ENCODE measurements at places on chromosomes 1 and 21.

- no peak for DNase-seq
Measured at GRCh38 chr1:218112862-218113261, 172.2 kb upstream of the RRP15 start.

DNA sequence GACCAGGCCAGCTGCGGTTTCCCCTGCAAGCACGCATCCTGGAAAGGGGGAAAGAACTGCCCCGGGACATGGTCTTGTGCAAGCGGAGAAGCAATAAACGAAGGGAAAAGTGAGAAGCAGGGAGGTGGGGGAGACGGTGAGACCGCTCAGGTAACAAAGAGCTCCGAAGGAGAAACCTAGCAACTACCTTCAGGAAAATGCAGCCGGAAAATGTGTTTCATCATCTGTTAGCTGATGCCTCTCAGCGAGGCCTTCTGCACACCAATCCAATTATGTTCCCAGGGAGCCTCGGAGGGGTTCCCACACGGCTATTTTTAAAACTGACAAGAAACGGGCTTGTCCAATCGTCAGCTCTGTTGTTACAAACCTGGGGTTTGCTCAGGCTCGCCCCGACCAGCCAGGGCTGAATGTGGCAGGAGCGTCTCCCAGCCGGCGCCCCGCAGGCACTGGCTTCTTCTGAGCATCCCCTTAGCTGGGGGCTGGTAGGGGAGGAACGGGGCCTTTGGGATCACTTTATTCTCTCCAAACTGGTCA lies 3.4 kb downstream of the RIPK4 start:
- DNase-seq: peak; percentile 67

DNA sequence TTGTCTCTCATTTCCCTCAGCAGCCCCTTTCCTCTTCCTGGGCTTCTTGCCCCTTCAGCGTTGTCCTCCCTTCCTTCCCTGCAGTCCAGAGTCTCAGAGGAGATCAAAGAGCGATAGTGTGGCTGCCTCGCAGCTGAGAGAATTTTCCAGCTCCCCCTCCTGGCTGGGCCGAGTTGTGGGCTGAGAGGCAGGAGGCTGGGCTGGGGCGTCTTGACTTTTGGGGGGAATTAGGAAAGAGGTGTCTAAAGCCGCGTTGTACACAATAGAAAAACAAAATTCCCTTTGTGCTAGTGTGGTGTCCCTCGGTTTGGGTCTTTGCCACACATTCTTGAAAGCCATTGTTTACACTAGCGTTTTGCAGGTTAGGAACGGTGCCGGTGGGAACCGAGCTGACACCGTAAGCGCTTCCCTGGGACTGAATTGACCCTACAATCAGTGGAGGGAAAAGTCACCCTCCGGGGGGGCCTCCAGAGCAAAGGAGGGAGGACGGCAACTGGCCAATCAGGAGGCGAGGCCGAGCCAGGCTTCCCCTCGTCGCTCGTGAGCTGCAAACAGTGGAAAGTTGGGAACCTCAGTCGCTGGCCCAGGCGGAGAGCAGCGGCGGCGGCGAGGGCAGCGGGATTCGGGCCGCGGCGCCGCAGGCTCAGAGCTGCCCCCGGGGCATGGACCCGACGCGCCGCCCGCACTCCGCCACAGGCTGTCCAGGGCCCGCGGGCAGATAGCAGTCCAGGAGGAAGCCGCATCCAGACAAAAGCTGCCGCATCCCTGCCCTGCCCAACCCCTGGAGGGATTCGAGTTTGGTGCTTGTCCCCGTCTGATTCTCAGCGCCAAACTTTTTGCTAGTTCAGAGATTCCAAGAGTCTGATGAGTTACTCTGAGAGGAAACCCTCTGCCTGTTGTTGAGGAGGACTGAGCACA lies at the start of gene HMCN1:
Gene HMCN1 (plus strand): TSS at position 574 of the 918 bp plus-strand sequence. CDS start 389 bp downstream, outside the sequence.
- no peak for DNase-seq

GRCh38 chr21:35627462-35627861 lies 432.9 kb downstream of the SETD4 start:
- DNase-seq: no peak

GRCh38 chr1:156033011-156033410 lies 12.3 kb upstream of the SSR2 start:
- DNase-seq: no peak

DNA sequence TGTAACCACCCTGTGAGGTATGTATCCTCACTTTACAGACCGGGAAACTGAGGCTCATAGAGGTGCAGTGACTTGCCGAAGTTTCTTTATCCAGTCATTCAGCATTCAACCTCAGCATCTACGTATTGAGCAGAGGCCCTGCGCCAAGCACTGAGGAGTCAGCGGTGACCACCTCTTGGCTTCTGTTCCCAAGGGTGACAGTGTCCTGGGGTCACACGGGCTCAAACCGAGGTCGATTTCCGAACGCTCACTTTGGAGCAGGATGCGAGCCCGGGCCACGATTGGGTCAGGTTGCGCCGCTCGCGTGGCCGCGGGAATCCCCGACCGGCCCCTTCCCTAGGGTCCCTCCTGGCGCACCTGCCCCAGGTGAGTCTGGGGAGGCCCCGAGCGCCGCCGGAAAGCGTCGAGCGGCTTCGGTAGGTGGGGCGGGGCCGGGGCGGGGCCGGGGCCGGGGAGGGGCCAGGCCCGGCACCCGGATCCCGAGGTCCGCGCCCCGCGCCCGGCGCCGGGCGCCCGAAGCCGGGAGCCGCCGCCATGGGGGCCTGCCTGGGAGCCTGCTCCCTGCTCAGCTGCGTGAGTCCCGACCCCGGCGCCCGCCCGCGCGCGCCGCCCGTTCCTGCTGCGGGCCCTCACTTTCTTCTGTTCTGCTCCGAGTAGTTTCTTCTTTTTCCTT lies at the start of gene SERINC2:
Gene SERINC2 (plus strand): TSS at position 482 of the 673 bp plus-strand sequence. CDS start 53 bp downstream, at position 535.
- DNase-seq: no peak

DNA sequence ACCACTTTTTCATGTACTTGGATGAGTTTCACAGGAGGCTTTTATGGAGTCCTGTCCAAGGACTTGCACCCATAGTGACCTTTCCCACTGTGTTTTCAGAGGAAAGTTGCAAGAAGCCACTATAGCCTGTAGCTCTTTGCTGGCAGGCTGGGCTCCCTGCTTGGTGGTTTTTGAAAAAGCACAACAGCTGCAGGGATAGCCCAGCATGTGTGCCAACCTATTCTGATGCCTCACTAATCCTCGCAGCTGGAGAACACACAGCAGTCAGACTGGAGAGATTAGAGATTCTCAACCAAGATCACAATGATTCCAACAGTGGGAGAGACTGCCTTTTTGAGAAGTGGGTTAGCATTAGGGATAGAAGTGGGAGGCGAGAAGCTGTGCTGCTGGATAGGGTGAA lies 24.1 kb upstream of the ARHGEF11 start:
- no peak for DNase-seq

- DNase-seq: no peak
Measured at GRCh38 chr1:175390522-175391254, 198.1 kb upstream of the KIAA0040 start.

- no peak for DNase-seq
Measured at GRCh38 chr1:231757101-231757404, 130.5 kb downstream of the DISC1 start.

DNA sequence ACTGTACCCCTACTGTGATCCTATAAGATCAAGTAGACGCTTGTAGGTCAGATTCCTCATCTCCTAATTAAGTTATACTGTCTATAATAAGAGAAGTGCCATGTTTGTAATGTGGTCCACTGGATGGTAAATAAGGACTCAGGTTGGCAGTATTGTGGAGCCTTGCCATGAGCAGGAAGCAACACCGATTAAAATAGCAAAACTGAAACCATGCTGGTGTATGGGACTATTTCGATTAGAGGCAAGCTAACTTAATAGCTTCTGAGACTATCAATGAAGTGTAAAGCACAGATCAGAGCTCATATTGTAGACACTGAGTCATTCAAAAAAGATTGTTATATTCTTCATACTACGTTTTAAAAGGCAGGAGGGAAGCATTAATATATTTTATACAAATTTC lies 348.8 kb downstream of the HHAT start:
- DNase-seq: no peak

DNA sequence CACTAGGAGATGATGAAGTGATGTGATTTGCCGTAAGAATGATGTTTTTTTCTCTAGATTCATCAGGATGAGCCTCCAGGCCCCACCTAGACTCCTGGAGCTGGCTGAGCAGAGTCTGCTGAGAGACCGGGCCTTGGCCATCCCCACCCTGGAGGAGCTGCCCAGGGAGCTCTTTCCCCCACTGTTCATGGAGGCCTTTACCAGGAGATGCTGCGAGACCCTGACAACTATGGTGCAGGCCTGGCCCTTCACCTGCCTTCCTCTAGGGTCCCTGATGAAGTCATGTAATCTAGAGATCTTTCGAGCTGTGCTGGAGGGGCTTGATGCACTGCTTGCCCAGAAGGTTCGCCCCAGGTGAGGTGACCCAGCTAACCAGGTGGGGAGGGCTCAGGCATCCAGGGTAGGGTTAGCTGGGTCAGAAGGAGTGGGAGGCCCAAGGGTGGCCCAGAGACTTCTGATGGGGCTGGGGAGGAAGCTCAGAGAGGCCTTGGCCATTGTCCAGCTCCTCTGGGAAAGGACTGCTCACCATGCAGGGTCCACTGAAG lies 1.3 kb downstream of the PRAMEF12 start:
- no peak for DNase-seq

DNA sequence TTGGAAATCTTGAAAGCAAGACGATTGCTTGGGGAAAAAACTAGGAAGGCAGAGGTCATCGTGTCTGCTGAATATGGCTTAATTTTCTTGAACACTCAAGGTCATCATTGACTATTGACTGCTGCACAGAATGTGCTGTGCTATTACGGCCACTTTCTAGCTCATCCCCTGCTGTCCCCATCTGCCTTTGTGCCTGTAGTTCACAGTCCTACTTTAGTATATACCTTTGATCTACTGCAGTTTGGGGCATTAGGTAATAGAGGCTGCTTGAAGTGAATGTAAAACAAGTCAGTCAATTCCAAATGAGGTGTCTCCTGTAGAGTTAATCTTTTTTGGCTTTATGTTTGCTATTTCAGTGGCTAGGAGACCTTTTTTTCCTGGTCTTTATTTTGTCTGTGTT lies 8.3 kb downstream of the RAB4A start:
- DNase-seq: no peak

GRCh38 chr1:106621853-106622252 lies 434.6 kb upstream of the PRMT6 start:
- DNase-seq: no peak

DNA sequence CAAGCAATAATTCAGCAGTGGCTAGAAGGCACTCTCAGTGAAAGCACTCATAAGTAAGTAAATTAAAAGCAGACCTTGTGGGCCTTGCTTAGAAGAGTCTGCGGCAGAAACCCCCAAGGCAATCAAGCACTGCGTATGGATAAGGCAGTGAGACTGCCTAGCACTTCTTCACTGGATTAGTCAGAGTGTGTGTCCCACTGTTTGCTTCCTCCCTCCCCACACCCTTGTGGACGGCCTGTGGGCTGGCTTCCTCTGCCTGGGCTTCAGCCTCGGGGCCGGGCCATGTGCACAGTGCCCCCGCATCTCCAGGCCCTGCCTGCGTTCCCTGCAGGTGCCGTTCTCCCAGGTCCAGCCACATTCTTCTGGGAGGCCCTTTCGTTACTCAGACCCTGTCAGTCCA lies 23.8 kb downstream of the AGT start:
- no peak for DNase-seq

- no peak for DNase-seq
Measured at GRCh38 chr1:184289825-184290550, 96.8 kb upstream of the C1orf21 start.

DNA sequence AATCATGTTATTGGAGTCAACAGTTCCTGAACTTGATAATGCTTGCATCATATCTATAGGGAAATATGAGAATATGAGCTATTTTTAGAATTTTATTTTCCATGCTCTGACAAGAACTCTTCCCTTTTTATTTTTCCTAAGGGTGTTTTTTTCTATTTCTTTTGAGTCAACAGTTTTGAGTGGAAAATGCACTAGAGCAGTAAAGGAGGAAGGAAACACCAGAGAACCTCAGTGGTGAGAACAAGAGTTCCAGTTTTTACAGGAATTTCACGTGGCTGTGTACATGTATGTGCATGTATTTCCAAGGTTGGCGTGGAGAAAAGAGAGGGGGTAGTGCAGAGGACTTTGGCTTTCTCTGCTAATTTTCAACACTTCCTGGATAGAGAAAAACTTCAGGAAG lies 63.6 kb upstream of the TNFSF18 start:
- DNase-seq: no peak

DNA sequence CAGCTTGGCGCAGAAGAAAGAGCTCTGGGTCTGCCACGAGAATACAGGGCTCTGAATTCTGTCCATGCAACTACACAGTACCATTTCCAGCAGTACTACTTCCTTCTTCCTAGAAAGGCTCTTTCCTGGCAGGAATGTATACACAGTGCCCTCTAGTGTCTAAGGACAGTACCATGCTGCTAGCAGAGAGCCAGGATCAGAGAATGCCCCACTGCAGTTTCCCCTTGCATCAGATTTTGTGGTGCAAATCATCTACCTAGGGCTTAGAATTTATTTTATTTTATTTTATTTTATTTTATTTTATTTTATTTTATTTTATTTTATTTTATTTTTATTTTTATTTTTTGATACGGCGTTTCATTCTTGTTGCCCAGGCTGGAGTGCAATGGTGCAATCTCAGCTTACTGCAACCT lies 50.8 kb downstream of the PAX7 start:
- no peak for DNase-seq

DNA sequence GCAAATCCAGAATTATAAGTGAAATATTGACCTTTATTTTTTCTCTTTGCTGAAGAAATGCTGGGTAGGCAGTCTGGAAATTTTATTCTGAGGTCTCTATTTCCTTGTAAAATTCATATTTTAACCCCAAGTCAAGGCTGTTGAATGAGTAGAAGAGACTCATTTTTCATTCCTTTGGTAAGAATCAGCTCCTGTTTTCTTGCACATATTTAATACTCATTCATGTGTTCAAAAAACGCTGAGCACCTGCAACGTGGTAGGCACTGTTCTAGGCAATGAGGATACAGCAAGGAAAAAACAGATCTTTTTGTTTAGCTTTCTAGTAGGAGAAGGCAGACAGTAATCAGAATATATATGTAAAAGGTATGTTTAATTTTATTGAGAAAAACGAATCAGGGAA lies 1.5 kb downstream of the PRKAA2 start:
- no peak for DNase-seq

All from NCI-H1417 treated with DMSO at 0.1 percent for 48 hours (cell line).